Stimulated activated CD8-positive, alpha-beta memory T cell treated with anti-CD3 and anti-CD28 coated beads, Interleukin-7, amount 100 ng/mL, for 1 hour (primary cell): ENCODE measurements at places on chromosomes 12 and 14.

- no peak for DNase-seq
These were observed 12.0 kb downstream of the NGDN start for GRCh38 chr14:23481362-23481970.

DNA sequence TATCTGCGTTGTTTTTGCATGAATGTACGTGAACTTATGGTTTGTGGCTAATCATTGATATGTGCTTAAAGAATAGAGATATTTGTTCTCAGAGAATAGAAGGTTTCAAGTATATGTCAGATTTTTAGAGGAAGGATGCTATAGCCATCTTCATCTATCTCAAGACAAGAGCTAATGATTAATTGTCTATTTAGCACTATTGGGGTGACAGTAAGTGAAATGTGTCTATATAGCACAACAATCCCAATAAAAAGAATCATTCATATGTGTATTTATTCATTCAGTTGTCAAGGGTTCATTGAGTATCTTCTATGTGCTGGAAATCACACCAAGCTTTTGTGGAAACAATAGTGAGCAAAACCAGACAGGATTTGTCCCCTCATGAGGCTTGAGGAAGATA is 299.5 kb upstream of the NPAS3 start:
- no peak for DNase-seq

DNA sequence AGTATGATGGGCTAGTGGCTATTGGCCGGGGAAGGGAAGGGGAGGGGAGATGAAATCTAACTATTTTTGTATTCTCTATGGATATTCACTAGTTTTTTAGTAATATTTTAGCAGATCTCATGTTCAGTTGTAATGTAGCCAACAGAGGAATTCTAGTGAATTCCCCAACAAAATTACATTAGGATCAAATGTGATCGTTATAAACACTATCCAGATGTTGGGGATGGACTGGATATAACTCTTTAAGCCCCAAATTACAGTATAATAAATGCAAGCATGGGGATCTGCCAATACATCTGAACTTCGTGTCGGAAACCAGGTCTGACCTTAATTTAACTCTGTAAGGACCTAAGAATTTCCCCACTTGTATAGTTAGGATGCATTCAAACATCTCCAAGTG is 21.5 kb downstream of the LLPH start:
- DNase-seq: no peak

- no peak for DNase-seq
These were observed 838.6 kb downstream of the RPS29 start for GRCh38 chr14:48747561-48748089.

DNA sequence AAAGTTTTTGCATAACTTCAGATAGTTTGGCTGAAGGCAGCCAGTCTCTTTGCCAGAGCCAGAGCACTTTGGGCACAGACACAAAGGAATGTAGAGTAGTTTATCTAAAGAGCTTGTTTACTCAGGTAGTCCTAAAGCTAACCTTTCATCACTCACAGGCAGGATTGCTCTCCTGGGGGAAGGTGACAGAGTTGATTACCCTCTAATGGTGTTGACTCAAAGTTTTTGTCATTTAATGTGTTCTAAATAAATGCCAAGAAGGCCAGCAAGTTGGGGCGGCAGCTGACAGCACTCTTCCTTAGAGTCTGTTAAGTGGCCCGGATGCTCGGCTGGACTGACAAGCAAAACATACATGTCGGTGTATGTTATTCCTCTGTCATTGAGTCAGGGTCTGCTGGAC is 9.3 kb upstream of the TAS2R46 start:
- DNase-seq: no peak

- no peak for DNase-seq
These were observed 14.1 kb downstream of the DRAM1 start for GRCh38 chr12:101891462-101891971.

GRCh38 chr12:91317306-91317705 is 134.7 kb upstream of the DCN start:
- DNase-seq: no peak
